Retina (tissue), 1 donor: ENCODE measurements at places on chromosomes 4 and X.

DNA sequence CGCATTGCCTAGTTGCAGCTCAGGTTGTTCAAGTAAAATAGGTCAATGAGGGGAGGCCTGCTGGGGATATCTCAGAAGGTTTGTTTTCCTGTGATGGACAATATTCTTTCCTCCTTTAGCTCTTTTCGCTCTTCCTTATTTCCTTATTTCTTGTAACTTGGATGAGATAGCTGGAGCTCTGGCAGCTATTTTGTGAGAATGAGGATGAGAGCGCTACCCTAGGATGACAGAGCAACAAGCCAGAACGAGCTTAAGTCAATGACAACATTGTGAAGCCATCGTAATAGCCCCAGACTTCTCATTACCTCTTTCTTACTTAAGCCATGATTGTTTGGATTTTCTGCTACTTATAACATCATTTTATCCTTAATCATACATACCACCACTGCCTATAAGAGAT is 124.3 kb upstream of the GATB start:
- DNase-seq = no peak

DNA sequence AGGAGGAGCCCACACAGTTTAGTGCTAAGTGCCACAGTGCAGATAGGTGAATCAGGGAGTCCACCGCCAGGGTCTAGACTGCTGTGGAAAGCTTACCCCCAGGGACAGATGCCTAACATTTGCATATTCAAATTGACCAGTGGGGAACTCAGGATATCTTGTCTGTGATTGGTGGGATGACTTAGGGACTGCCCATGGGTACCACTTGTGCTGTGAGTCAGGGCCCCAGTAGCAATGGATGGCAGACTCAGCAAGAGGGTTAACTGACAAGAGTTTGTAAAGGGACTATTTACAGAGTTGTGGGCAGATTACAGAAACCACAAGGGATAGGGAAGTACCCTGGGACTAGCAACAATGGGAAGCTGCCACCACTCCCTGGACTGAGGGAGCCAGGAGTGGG is 282.1 kb downstream of the BCOR start:
- no peak for DNase-seq

DNA sequence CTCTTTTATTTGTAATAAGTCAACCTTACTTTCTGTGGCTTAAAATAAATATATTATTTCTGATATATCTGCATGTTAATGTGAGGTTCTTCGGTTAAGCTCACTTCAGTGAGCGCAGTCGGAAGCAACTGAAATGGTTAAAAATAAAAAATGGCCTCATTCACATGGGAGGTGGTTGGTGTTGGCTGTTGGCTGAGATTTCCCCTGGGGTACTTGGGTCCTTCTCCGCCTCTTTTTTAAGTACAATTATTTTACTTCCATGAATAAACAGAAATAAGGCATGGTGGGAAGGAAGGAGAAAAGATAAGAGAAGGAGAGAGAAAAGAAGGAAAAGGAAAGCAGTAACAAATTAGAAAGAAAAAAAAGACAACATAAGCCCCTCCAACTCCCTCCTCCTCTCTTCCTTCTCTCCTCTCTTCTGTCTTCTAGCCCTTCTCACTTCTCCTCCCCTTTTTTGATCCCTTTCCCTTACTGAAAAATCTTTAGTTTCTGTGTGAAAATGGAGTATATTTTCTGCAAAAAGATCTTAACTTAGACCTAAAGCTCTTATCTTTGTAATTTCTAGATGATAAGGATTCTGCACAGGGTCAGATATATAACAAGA is 19.7 kb upstream of the CXCL3 start:
- no peak for DNase-seq

DNA sequence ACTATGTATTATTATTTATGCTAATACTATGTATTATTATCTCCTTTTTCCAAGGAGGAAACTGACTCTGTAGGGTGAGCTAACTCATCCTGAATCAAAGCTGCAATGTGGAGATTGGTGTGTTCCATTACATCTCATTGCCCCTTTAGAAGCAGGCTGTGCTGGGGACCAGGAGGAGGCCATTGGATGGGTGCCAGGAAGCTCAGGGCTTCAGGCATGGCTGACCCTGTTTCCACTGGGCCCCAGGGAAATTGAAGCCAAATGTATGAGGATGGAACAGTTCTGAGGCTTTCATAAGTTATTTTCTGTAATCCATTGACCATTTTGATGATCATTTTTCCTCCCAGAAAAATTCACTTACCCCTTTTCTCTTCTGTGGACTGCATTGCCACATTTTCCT is 418.8 kb upstream of the ZFP42 start:
- DNase-seq = no peak

DNA sequence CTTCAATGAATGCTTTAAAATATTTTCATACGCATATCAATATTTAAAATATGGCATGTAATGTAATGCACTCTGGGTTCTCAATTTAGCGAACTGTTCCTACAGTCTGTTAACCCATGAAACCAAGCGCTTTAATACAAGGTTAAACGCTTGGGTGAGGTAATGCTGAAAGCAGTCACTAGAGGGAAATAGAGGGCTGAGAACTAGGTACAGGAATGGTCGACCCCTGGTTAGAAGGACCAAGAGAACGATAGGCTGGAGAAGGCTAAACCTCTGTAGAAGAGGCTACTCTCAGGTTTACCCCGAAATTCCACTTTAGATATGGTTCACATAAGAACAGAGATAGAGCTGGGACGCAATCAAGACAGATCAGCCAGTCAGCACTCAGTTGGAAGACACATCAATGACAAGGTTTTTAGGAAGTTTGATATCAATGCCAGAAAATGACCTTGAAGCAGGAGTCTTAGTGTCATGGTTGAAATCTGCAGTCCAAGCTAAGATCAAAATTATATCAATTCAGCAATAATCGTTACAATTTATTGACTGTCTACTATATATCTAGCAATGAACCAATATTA is 26.9 kb downstream of the ARSJ start:
- DNase-seq = peak; percentile 41

DNA sequence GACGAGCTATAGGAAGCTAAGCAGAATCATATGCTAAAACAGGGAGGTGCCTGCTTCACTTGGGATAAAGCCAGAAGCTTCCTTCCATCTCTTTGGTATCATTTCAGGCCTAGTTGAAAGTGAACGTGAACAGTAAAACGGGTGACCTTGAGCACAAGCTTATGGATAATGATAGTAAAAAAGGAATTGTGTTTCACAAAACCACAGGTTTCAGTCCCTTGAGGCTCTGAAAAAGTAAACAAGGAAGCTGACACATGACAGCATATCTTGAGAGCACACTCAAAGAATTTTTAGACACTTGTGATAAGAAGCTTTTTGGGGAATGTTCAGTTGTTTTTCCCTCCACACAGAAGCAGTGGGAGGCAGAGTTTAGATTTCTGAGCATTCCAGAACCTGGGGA is 286.1 kb downstream of the DCHS2 start:
- no peak for DNase-seq

- peak; percentile 62 for DNase-seq
Measured at GRCh38 chr4:38131371-38132091, 171.3 kb downstream of the PTTG2 start.

DNA sequence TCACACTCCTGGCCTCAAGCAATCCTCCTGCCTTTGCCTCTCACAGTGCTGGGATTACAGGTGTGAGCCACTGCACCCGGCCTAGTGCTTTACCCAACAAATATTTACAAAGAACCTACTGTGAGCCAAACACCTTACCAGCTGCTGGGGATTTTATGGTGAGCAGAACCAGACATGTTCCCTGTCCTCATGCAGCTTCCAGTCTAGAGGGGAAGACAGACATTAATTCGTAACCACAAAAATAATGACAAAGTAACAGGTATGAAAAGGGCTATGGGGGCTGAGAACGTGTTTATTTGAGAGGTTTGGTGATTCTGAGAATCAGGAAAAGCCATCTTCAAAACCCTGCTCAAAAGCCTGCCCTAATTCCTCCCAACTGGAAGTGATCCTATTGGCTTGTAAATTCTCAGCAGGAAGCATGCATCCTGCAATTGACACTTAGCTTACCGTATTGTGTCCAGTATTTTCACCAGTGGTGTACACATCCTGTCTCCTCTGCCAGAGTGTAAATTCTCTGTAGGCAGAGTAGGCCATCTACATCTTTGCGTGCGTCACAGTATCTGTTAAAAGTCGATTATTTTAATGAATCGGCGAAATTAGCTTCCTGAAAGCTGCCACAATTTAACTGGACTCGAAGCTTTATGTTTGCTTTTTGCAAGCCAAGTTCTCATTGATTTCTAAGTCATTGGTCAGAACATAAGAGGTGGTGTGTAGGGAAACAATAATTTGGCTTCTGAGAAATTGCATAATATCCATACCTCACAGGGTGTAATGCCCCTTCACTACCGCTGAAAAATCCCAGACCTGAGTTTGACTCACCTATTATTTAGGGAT is 67.0 kb downstream of the TMEM156 start:
- no peak for DNase-seq

- DNase-seq = no peak
Measured at GRCh38 chrX:22795671-22796070, 204.1 kb upstream of the DDX53 start.

- DNase-seq = peak; percentile 1
Measured at GRCh38 chrX:75748431-75748830, 36.6 kb downstream of the MAGEE2 start.

DNA sequence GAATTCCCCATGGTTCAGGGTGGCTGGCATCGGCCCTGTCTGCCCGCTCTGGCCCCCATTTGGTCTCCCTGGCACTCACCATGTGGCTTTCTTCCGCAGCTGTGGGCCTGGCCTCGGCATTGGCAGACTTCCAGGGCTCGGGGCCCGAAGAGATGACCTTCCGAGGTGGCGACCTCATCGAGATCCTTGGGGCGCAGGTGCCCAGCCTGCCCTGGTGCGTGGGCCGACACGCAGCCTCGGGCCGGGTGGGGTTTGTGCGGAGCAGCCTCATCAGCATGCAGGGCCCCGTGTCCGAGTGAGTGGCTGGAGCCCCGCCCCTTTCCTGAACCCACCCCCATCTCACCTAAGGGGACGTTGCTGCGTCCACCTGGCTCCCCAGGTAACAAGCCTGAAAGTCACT is 20.1 kb downstream of the SH3TC1 start:
- no peak for DNase-seq

GRCh38 chr4:175419236-175419718 is 392.8 kb downstream of the GPM6A start:
- no peak for DNase-seq

- no peak for DNase-seq
Measured at GRCh38 chr4:121459026-121459425, 78.2 kb upstream of the QRFPR start.

- no peak for DNase-seq
Measured at GRCh38 chr4:30755346-30755745, 35.2 kb downstream of the PCDH7 start.

DNA sequence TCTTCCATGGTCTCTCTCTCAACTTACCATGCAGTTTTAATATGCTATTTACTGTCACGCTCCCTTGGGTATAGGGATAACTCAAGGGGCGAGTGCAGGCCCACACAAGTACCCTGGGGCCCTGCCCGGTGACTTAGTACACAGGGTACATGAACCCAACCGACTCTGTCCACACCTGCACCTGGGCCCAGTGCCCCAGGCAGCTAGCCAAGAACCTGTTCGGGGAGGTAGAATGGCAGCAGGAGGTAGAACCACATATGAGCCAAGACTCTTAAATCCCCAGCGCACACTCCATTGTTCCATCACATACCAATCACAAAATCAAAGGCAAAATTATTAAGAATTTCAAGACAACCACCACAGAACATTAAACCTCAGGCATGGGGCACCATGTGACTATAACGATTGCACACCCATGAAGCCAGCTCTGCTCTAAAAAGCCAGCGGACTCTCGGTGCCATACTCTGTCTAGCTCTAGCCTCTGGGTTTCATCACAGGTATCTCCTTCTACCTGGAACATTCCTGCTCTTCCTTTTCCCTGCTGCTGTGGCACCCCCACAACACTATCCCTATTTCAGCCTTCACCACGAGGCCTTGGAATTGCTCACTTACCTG is 14.6 kb downstream of the PHF8 start:
- DNase-seq = no peak

- peak; percentile 58 for DNase-seq
Measured at GRCh38 chr4:21710179-21710835, 238.3 kb downstream of the KCNIP4 start.

DNA sequence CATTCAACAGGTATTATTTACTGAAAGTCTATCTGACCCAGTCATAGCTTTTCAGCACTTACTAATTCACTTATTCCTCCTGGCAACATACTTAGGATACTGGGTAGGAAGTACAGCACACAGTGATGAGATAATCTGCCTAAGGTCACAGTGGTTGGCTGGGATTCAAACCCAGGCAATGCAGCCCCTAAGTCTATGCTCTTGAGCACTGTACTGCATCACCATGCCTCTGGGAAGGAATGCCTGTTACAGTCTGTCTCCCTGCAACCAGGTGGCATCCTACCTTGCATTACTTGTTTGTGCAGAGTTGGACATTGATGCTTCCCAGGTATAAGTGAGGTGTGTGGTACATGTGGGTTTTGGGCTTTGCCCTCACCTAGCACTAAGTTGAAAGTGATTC is 21.5 kb upstream of the LRAT start:
- DNase-seq = no peak

GRCh38 chr4:102388611-102389010 is 43.3 kb upstream of the SLC39A8 start:
- no peak for DNase-seq

- DNase-seq = no peak
Measured at GRCh38 chr4:6362896-6363295, 93.2 kb downstream of the WFS1 start.

DNA sequence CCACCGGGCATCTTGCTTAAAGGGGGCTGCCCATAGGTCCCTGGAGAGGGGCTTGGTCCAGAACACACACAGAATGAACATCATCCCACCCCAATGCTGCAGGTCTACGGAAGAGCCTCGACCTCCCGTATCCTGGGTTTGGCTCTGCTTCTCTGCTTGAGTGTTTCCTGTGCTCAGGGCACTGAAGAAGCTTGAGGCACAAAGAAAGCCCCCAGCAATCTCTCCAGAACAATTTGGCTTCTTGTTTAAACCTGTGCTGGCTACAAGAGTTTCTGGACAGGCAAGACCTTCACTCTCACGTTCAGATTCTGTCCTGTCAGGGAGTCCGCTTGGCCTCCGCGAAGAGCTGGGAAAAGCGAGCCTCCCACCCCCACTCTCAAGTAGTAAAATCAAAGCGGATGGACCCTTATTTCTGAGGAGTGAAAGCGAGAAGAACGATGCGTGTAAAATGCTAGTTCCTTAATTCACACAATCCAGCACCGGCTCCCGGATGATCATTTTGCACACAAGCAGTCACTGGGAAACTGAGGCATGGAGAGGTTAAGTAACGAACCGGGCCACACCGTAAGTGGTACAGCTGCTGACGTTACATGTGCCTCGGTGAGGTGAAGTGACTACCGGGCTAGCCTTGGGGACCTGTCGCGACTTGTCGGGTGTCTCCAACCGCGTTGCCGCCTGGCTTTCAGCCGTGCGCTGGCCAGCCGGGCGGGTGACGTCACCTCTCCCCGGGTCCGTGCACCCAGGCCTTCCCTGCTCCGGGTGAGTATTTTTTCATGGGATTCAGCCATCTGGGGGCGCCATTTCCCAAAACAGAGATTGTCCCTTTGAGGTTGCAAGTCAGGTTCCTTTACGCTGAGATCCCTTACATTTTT is 3.1 kb upstream of the SFRP2 start:
- DNase-seq = peak; percentile 97

- no peak for DNase-seq
Measured at GRCh38 chr4:183666088-183666487, 7.0 kb downstream of the TRAPPC11 start.
